ENCODE measurements at places on chromosomes 1 and 21. TPM values are rescaled to one million over a fixed set of nuclear protein-coding genes. Genes with fewer than 3 reads are reported as not detected.

ENO1 gene
- total RNA-seq = 741 TPM

TMPRSS15 gene
- not detected for total RNA-seq

MATN1 gene
- not detected for total RNA-seq

ADGRB2 gene
- total RNA-seq = 5.9 TPM

NBPF12 gene
- total RNA-seq = 27.3 TPM

FDPS gene
- total RNA-seq = 143 TPM

KCNN3 gene
- 0.21 TPM for total RNA-seq

ADAM30 gene
- total RNA-seq = not detected

VTCN1 gene
- total RNA-seq = not detected

DNA sequence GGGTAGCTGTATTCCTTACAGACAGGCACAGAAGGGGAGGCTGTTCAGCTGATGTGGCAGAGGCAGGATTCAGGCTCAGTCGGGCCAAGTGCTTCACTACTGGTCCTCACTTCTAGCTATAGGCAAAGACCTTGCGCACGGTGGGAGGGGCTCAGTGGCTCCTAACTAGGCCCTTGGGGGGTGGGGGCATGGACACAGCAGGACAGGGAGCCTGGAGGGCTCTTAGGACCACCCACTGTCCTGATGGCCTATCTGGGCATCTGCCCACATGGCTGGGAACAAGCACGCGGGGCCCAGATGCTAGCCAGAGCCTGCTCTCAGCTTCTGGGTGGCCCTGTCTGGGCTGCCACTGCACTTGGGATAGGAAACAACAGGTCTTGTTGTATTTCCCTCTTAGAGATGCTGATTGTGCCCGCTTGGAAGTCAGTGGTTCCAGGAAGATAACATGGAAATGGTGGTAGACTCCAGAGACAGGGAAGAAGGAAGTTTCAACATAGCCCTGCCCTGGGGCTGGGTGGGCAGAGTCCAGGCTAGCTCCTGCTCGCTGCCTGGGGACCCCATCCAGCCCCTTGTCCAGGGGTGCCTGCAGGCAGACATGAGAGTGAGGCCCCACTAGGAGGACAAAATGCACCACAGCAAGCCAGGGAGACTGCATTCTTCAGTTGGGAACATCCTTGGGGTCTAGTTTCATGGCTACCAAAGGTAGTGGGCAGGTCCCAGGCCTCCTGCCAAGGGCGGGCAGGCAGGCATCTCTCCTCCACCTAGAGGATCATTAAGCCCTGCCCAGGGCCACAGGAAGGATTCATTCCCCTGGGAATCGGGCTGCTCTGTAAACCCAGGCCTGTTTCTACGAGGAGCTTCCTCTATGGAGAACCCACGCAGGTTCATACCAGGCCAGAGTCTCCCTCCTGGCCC, 102.5 kb downstream of the BCAR3 start:
- no peak for DNase-seq
- no peaks in the 10 kb centered on the region for H3K27me3 ChIP-seq
- peaks cover 5% of the 10 kb centered on the region for H3K36me3 ChIP-seq
- H3K4me3 ChIP-seq = no peak overlapping the region
- peak overlapping the region; percentile 13 for H3K27ac ChIP-seq
- no peaks in the 10 kb centered on the region for H3K4me1 ChIP-seq

DNA sequence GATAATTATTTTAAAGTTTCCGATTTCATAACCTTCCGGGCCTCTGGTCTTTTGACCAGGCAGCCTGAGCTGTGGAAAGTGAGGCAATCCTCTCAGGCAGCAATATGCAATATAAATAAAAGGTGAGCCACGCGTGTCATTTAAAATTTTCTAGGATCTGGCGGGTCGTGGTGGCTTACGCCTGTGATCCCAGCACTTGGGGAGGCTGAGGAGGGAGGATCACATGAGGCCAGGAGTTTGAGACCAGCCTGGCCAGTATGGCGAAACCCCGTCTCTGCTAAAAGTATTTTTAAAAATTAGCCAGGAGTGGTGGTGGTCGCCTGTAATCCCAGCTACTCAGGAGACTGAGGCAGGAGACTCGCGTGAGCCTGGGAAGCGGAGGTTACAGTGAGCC, 546 bp upstream of the ZNF695 start:
- no peaks in the 10 kb centered on the region for H3K27me3 ChIP-seq
- no peak overlapping the region for H3K27ac ChIP-seq
- no peaks in the 10 kb centered on the region for H3K36me3 ChIP-seq
- peak overlapping the region; percentile 55 for H3K4me3 ChIP-seq
- H3K4me1 ChIP-seq = peaks cover 7% of the 10 kb centered on the region

- no peak overlapping the region for H3K27ac ChIP-seq
- H3K4me3 ChIP-seq = no peak overlapping the region
- DNase-seq = no peak
- peaks cover 4% of the 10 kb centered on the region for H3K27me3 ChIP-seq
These were observed 271.6 kb downstream of the KCNJ6 start for GRCh38 chr21:37644636-37645035.

DNA sequence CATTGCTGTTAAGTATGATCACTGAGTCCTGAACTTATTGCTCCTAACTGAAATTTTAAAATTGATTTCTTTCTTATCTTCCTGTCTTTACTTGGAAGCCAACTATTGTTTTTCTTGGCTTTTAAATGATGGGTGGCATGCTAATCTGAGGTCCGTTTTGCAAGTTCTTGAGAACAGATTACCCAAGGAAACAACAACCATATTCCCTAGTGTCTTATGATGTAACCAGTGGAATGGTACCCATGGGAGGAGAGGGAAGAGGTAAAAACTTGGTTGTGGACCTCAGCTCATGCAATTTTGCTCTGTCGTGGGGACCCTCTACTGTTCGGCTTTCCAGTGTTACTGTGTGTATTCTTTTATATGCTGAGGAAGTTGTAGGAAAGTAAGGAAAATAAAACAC, 454.8 kb upstream of the ADAMTS5 start:
- peak; percentile 31 for DNase-seq
- no peaks in the 10 kb centered on the region for H3K4me1 ChIP-seq
- H3K4me3 ChIP-seq = no peak overlapping the region
- no peaks in the 10 kb centered on the region for H3K36me3 ChIP-seq

GRCh38 chr1:44543064-44543744, 131.1 kb downstream of the TMEM53 start:
- no peak for DNase-seq
- H3K4me1 ChIP-seq = no peaks in the 10 kb centered on the region

DNA sequence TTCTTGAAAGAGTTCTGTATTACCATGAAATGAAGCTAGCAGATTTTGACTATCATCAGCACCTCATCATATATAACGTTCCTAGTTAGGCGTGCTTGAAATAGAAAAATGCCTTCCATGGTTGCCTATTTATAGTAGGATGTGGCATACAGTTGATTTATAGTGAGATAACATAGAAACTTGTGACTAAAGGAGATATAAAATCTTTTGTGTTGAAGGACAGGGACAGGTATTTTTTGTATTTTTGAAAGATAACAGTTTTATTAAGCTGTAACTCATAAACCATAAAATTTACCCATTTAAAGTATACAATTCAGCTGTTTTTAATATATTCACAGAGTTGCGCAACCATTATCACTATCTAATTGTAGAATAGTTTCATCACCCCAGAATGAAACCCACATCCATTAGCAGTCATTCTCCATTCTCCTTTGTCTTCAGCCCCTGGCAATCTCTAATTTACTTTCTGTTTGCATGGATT, 19.3 kb downstream of the SPEN start:
- H3K27me3 ChIP-seq = no peaks in the 10 kb centered on the region
- no peak overlapping the region for H3K4me3 ChIP-seq
- no peak overlapping the region for H3K27ac ChIP-seq
- no peaks in the 10 kb centered on the region for H3K36me3 ChIP-seq

DNA sequence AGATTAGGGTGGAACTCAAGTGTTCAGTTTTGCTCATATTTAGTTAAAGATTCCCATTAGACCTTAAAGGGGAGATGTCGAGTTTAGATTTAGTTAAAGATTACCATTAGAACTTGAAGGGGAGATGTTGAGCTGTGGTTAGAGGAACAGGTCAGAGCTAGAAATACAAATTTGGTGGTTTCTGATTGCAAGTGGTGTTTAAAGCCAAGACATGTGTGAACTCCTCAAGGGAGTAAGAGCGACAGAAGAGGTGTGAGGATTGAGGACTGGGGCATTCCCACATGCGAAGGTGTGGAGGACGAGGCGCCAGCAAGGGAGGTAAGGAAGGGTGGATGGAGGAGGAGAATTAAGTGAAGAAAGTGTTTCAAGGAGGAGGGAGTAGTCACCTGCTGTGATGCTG, 168.6 kb downstream of the IER5 start:
- H3K4me3 ChIP-seq = no peak overlapping the region
- no peak overlapping the region for H3K27ac ChIP-seq
- H3K27me3 ChIP-seq = no peaks in the 10 kb centered on the region

DNA sequence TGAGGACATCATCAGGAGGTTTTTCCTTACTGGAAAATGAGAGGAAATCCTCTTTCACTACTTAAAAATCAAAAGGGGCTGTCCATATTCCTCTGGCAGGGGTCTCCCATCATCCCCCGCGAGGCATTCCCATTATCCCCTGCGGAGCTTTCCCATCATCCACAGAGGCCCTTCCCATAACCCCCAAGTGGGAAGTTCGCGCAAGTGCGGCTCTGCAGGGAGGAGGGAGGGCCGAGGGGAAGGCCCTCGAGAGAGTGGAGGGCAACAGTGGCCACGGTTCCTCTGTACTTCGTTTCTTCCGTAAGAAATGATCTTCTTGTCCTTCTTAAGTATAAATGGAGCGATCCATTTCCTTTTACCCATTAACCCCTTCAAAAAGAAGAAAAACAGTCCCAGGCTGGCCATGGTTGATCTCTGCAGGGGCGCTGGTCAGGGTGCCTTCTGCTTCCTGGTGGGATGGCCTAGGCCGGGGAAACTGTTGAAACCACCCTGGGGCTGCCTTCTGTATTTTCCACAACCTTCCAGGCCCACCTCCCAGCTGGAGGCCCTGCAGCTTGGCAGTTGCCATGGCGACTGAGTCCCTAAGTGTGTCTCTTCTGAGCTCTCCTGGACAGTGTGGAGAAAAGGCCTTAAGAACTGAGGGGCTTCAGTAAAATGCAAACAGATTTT, 3.6 kb upstream of the RSPH1 start:
- no peak for DNase-seq
- no peak overlapping the region for H3K4me3 ChIP-seq
- no peaks in the 10 kb centered on the region for H3K27me3 ChIP-seq
- H3K27ac ChIP-seq = no peak overlapping the region

GRCh38 chr1:68904477-68904876, 407.6 kb upstream of the DEPDC1 start:
- no peaks in the 10 kb centered on the region for H3K27me3 ChIP-seq
- H3K27ac ChIP-seq = no peak overlapping the region
- H3K36me3 ChIP-seq = no peaks in the 10 kb centered on the region
- DNase-seq = no peak
- no peaks in the 10 kb centered on the region for H3K4me1 ChIP-seq

- no peaks in the 10 kb centered on the region for H3K27me3 ChIP-seq
- DNase-seq = no peak
- H3K4me3 ChIP-seq = no peak overlapping the region
- no peak overlapping the region for H3K27ac ChIP-seq
- H3K4me1 ChIP-seq = no peaks in the 10 kb centered on the region
These were observed 43.6 kb upstream of the DPH5 start for GRCh38 chr1:101069158-101069557.

DNA sequence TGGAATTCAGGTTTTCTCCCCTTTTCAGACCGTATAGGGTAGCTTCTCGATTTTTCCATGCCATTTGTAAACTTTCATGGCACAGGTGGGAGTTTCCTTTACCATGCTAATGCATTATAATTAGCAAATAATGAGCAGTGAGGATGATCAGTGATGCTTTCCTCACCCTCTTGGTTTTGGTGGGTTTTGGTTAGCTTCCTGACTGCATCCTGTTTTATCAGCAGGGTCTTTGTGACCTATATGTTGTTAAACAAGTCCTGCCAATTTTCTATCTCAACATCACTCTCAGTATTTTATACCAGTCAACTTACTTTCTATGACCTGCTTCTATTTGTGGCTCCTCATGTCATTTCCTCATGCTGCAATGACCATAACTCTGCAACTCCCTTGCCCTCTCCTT, 1345.1 kb downstream of the NCAM2 start:
- H3K4me3 ChIP-seq = no peak overlapping the region
- H3K27me3 ChIP-seq = no peaks in the 10 kb centered on the region
- H3K4me1 ChIP-seq = no peaks in the 10 kb centered on the region

- H3K4me1 ChIP-seq = no peaks in the 10 kb centered on the region
- no peak overlapping the region for H3K27ac ChIP-seq
- no peaks in the 10 kb centered on the region for H3K27me3 ChIP-seq
- no peak overlapping the region for H3K4me3 ChIP-seq
These were observed 15.3 kb downstream of the CD2 start for GRCh38 chr1:116769561-116769977.

GRCh38 chr1:3899754-3900149, 320 bp downstream of the C1orf174 start:
- H3K4me3 ChIP-seq = peak overlapping the region; percentile 98
- no peaks in the 10 kb centered on the region for H3K27me3 ChIP-seq
- no peak for DNase-seq
- H3K36me3 ChIP-seq = peaks cover 22% of the 10 kb centered on the region

DNA sequence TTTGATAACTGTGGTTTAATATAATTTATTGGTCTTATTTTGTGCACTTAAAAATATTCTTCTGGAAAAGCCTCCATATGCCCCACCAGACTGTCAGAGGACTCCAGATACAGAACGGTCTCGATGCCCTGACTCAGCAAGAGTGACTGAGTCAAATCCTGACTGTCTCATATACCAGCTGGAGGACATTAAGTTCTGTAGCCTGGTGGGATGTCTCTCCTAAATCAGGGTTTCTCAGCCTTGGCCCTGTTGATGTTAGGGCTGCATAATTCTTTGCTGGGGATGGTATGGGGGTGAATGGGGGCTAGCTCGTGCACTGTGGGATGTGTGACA, 67.7 kb upstream of the TLR5 start:
- H3K27me3 ChIP-seq = no peaks in the 10 kb centered on the region
- H3K4me3 ChIP-seq = no peak overlapping the region
- H3K4me1 ChIP-seq = no peaks in the 10 kb centered on the region
- no peak overlapping the region for H3K27ac ChIP-seq
- no peaks in the 10 kb centered on the region for H3K36me3 ChIP-seq
- DNase-seq = no peak

DNA sequence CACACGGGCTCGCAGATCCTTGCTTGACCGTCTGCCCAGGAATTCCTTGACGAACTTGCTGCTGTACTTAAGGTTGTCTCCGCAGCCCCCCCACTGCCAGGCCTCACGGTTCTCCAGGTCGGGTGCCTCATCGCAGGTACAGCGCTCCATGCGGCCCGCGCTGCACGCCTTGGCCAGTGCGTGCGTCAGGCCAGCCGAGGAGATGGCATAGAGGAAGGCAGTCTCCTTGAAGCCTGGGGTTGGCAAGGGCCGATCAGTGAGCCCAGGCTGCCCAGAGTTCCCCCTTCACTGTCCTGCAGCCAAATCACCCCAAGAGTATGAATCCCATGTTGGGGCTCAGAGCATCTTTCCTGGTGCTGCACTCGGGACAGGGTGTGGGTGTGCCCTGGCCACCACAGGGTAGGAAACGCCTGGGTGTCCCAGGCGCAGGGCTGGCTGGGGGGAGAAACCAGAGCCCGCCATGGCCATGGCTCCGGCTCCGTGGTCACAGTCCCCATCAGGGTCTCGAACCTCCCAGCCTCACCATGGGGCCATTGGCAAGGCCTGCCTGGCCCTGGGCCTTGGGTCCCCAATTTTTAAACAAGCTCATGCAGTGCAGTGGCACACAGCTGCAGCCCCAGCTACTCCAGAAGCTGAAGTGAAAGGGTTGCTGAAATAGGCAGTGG, 23.4 kb downstream of the WNT9A start:
- peak overlapping the region; percentile 30 for H3K27ac ChIP-seq
- no peaks in the 10 kb centered on the region for H3K27me3 ChIP-seq
- H3K36me3 ChIP-seq = no peaks in the 10 kb centered on the region
- no peak for DNase-seq
- H3K4me1 ChIP-seq = no peaks in the 10 kb centered on the region

Measured in tibial nerve (tissue), 4 donors.